ENCODE measurements at places on chromosomes 2 and 18. TPM values are rescaled to one million over a fixed set of nuclear protein-coding genes. Genes with fewer than 3 reads are reported as not detected.
A peak's percentile ranks its signal among the peaks of the same experiment; 100 is the strongest.

The NEU2 gene
- polyA plus RNA-seq: not detected

The OR6B2 gene
- polyA plus RNA-seq: not detected

The TMEM198 gene
- polyA plus RNA-seq: not detected

The AGXT gene
- polyA plus RNA-seq: not detected

The AFF3 gene
- 4.6 TPM for polyA plus RNA-seq

DNA sequence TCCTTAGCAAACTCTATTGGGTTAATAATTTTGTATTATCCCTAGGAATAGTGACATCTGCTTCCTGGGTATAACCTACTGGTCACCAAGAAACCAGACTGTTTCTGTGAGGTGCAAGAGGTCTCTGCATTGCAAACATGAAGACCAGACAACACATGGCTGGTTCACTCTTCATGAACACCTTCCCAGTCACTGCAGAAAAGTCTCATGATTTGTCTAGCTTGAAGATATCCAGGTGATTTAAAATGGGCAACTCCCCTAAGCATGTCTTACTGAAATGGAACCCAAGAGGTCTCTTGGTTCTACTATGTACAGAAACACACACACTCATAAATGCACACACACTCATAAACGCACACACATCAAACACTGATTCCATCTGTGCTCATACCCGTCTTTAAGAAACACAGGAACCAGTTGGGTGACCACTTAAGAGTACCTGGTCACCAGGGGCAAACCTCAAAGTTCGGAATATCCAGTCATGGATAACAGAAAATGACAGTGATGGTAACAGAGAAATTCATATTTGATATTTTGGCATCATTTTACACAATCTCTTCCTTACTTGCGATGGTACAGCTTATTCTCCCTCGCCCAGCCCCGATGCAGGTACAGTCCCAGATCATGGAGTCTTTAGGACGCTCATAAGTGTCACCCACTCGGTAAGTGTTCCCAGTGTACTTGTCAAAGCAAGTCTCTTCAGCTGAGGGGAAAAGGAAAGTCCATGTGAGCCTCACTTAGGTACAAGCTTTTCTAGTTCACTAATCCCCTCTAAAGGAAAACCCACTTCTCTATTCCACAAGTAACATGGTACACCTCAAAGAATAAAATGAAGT lies 2.9 kb downstream of the FN1 start:
- H3K27ac ChIP-seq: no peak overlapping the region
- H3K27me3 ChIP-seq: peaks cover 33% of the 10 kb centered on the region
- DNase-seq: no peak

- peaks cover 21% of the 10 kb centered on the region for H3K36me3 ChIP-seq
- no peak overlapping the region for H3K4me3 ChIP-seq
- no peak for DNase-seq
- no peak overlapping the region for H3K27ac ChIP-seq
These were observed 1.4 kb downstream of the CAD start for GRCh38 chr2:27218614-27219013.

- no peak for DNase-seq
- no peak overlapping the region for H3K4me3 ChIP-seq
- no peaks in the 10 kb centered on the region for H3K4me1 ChIP-seq
- no peak overlapping the region for H3K27ac ChIP-seq
These were observed 174.5 kb upstream of the RMP24 start for GRCh38 chr18:35797948-35798347.

DNA sequence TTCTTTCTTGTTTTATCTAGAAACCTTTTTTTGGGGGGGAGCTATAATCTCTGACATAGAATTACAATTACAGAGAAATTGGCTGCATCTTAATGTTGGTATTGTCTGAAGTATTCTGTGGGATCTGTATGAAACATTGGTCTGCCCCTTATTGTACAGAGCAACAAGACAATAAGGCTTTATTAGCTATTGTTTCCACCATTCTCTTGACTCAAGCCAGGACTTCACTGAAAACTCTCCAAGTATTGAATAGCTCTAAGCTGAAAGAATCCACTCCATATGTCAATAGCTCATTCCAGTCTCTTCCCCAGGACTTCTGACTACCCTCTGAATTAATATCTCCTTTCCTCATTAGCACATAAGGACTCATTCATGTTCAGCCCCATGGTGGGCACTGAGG lies 77.8 kb downstream of the RHBDD1 start:
- no peaks in the 10 kb centered on the region for H3K27me3 ChIP-seq
- no peaks in the 10 kb centered on the region for H3K36me3 ChIP-seq
- no peaks in the 10 kb centered on the region for H3K4me1 ChIP-seq
- no peak for DNase-seq
- H3K27ac ChIP-seq: no peak overlapping the region

GRCh38 chr2:45946023-45946422 lies 294.5 kb downstream of the PRKCE start:
- H3K27ac ChIP-seq: no peak overlapping the region
- H3K4me3 ChIP-seq: no peak overlapping the region
- H3K27me3 ChIP-seq: no peaks in the 10 kb centered on the region
- no peak for DNase-seq
- no peaks in the 10 kb centered on the region for H3K36me3 ChIP-seq
- H3K4me1 ChIP-seq: no peaks in the 10 kb centered on the region

GRCh38 chr2:230925443-230925878 lies 419 bp upstream of the GPR55 start:
- no peaks in the 10 kb centered on the region for H3K27me3 ChIP-seq
- H3K36me3 ChIP-seq: no peaks in the 10 kb centered on the region
- peaks cover 24% of the 10 kb centered on the region for H3K4me1 ChIP-seq
- peak overlapping the region; percentile 40 for H3K27ac ChIP-seq
- DNase-seq: no peak

DNA sequence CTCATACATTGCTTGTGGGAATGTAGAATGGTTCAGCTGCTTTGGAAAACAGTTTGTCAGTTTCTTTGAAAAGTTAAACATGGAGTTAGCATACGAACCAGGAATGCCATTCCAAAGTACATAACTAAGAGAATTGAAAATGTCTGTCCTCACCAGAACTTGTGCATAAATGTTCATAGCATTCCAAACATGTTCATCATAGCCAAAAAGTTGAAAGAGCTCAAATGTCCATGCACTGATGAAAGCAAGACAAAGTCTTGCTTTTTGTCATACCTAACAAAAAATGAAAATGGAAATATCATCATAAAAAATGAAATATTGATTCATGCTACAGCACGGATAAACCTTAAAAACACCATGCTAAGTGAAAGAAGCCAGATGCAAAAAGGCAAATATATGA lies 408.8 kb upstream of the UBE2E3 start:
- no peak overlapping the region for H3K4me3 ChIP-seq
- H3K36me3 ChIP-seq: no peaks in the 10 kb centered on the region
- DNase-seq: no peak
- H3K27me3 ChIP-seq: no peaks in the 10 kb centered on the region
- H3K27ac ChIP-seq: no peak overlapping the region
- H3K4me1 ChIP-seq: no peaks in the 10 kb centered on the region

- peaks cover 5% of the 10 kb centered on the region for H3K27me3 ChIP-seq
- no peak overlapping the region for H3K4me3 ChIP-seq
- no peak overlapping the region for H3K27ac ChIP-seq
- DNase-seq: no peak
- no peaks in the 10 kb centered on the region for H3K4me1 ChIP-seq
- H3K36me3 ChIP-seq: no peaks in the 10 kb centered on the region
These were observed 130.7 kb upstream of the KLF7 start for GRCh38 chr2:207296265-207296948.

DNA sequence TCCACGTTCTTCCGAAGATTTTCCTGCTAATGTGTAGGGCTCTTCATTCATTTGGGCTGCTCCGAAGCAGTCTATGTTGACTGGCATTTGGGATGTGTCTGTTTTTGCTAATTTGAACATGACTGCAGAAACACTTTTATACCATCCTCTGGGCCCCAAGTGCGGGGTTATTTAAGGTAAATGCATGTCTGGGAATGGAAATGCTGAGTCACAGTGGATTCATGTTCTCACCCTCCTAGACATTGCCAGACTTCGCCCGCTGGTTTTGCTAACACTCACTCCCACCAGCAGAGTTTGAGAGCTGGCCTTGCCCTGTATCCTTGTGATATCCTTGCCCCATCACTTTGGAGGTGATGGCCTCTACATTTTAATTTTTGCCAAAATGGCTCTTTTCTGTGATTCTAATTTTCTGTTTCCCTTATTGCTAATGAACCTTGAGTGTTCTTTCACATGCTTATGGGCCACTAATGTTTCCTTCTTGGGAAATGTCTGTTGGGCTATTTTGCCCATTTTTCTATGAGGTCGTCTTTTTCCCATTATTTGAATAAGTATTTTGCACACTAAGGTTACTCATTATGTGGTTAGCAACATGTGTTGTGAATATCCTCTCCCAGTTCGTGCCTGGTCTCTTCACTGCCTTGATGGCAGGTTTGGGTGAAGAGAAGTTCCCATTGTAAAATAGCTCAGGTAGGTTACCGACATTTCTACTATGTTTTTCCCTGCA lies 204.1 kb downstream of the GLI2 start:
- no peaks in the 10 kb centered on the region for H3K4me1 ChIP-seq
- DNase-seq: no peak
- H3K36me3 ChIP-seq: no peaks in the 10 kb centered on the region
- H3K27me3 ChIP-seq: no peaks in the 10 kb centered on the region
- no peak overlapping the region for H3K27ac ChIP-seq

DNA sequence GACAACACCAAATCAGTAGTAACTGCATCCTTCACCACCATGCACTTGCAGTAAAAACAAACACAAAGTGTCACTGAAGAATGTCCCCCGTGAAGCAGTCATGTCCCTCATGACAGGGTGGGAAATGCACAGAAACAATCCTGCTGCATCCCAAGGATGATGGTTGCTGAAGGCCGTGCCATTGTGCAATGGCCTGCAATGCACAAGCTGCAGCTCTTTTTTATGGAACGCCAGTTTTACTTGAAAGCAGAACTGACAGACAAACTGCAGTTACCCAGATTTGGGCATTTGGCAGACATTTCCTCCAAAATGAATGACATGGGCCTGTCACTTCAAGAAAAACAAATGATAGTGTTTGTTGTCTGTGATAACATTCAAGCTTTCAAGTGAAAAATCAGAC lies 2.4 kb upstream of the CHST10 start:
- DNase-seq: no peak
- H3K36me3 ChIP-seq: no peaks in the 10 kb centered on the region
- no peak overlapping the region for H3K27ac ChIP-seq
- peaks cover 8% of the 10 kb centered on the region for H3K4me1 ChIP-seq
- no peak overlapping the region for H3K4me3 ChIP-seq

- no peak overlapping the region for H3K27ac ChIP-seq
- H3K4me1 ChIP-seq: no peaks in the 10 kb centered on the region
- DNase-seq: no peak
- H3K36me3 ChIP-seq: no peaks in the 10 kb centered on the region
- H3K27me3 ChIP-seq: no peaks in the 10 kb centered on the region
These were observed 23.3 kb upstream of the MCM6 start for GRCh38 chr2:135899567-135899966.

- H3K4me3 ChIP-seq: no peak overlapping the region
- H3K27ac ChIP-seq: no peak overlapping the region
- no peak for DNase-seq
- no peaks in the 10 kb centered on the region for H3K4me1 ChIP-seq
These were observed 110.4 kb downstream of the CDC42EP3 start for GRCh38 chr2:37560863-37561614.

DNA sequence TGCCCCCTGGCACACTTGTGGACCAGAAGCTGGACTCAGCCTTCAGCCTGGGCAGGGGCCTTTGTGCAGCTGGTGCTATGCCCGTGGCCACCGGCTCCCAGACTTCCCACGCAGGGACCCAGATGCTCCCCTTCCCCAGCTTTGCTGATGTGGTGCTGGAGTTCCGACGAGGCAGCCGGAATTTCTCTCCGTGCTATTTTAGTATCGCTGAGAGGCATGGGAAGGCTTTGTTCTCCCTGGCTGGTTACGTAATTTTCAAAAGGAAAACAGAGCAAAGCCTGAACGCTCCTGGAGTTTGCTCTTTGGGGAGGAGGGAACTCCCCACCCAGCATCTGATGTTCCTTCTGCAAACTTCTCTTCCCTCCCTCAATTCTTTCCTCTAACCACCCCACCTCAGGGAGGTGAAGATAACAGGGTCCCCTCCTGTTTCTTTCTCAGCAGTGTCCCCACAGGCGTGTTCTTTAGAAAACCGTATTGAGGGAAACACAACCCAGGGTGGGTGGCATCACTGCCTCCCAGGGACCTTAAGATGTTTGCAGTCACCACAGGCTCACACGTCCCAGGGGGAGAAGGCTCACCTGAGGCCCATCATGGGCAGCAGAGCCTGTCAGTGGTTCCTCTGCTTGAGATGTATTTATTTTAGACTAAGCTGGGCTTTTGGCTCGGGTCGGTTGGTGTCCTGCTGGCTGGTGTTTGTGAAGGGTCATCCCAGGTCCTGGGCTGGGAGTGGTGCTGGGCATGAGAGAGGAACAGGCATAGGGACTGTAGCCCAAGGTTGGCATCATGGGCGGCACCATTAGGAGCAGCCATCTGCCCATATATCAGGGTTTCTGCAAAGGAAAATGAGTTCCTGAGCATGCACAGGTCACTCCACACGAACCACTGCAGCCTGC lies 95.0 kb downstream of the MAPK4 start:
- no peak overlapping the region for H3K4me3 ChIP-seq
- no peaks in the 10 kb centered on the region for H3K4me1 ChIP-seq

DNA sequence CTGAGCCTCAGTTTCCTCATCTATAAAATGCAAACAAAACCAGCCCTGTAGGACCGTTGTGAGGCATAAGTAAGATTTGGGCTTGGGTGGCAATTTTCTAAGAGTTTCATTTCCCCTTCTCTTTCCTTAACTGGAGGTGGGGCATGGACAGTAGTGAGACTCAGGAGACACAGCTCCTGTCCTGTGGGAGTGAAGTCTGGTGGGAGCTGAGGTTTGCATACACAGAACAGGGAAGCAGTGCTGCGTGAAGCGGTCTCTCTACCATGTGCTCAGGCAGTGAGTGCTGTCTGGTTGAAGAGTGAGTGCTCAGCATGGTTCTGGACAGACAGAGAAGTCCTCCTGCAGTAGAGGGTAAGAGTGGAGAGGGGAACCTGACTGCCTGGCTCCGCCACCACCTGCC lies 62.3 kb upstream of the MCFD2 start:
- H3K4me1 ChIP-seq: peaks cover 4% of the 10 kb centered on the region
- H3K27me3 ChIP-seq: no peaks in the 10 kb centered on the region
- no peak overlapping the region for H3K4me3 ChIP-seq
- peaks cover 22% of the 10 kb centered on the region for H3K36me3 ChIP-seq
- H3K27ac ChIP-seq: no peak overlapping the region

DNA sequence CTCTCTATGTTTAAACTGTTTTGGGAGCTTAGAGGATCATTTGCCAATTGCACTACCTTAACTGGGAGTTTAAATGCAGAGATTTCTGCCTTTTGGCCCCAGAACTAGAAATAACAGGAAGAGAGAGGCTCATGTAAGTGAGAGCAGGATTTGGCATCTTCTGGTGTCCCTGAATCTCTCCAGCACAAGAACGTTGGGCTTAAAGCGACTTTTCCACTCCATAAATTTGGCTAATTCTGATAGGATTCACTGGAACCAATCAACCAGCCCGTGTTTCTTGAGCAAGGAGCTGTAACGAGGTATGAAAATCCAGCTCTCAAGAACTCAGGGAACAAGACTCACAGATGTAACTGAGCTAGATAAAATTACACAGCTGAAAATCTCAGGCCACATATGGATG lies 181.0 kb downstream of the C1D start:
- no peak overlapping the region for H3K27ac ChIP-seq
- no peaks in the 10 kb centered on the region for H3K36me3 ChIP-seq
- H3K4me3 ChIP-seq: no peak overlapping the region
- no peaks in the 10 kb centered on the region for H3K4me1 ChIP-seq
- no peaks in the 10 kb centered on the region for H3K27me3 ChIP-seq
